NCI-H774 (cell line): ENCODE measurements at places on chromosomes 4 and X.

DNA sequence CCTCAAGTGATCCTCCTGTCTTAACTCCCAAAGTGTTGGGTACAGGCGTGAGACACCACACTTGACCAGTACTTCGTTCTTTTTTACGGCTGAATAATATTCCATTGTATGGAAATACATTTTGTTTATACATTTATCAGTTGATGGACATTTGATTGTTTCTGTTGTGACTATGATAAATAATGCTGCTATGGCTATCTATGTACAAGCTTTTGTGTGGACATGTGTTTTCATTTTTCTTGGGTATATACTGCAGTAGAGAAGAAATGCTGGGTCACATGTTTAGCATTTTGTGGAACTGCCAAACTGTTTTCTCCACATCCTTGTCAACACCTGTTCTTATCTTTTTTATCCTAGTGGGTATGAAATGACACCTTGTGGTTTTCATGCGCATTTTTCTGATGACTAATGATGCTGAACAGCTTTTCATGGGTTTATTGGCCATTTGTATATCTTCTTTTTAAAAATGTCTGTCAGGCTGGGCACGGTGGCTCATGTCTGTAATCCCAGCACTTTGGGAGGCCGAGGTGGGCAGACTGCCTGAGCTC, 37.3 kb downstream of the SAT1 start:
- DNase-seq = no peak

DNA sequence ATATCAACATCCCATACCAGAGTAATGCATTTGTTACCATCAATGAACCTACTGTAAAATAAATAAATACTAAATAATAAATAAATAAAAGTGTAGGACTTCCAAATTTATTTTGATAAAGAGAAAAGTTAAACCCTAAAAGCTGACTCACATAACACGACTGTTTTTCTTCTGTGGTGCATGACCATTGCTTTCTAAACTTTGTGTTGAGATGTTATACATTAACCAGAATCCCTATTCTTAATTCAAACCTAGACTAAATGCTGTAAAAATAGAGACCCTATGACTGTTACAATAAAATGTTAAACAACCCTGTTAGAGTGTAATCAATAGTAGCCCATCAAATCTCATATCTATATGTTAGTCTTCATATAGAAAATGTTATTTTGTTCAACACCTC, 20.9 kb upstream of the PRMT9 start:
- DNase-seq = no peak

- no peak for DNase-seq
Measured at GRCh38 chr4:14864365-14865030, 137.8 kb upstream of the CPEB2 start.

GRCh38 chrX:34770511-34770910, 113.4 kb upstream of the TMEM47 start:
- no peak for DNase-seq

DNA sequence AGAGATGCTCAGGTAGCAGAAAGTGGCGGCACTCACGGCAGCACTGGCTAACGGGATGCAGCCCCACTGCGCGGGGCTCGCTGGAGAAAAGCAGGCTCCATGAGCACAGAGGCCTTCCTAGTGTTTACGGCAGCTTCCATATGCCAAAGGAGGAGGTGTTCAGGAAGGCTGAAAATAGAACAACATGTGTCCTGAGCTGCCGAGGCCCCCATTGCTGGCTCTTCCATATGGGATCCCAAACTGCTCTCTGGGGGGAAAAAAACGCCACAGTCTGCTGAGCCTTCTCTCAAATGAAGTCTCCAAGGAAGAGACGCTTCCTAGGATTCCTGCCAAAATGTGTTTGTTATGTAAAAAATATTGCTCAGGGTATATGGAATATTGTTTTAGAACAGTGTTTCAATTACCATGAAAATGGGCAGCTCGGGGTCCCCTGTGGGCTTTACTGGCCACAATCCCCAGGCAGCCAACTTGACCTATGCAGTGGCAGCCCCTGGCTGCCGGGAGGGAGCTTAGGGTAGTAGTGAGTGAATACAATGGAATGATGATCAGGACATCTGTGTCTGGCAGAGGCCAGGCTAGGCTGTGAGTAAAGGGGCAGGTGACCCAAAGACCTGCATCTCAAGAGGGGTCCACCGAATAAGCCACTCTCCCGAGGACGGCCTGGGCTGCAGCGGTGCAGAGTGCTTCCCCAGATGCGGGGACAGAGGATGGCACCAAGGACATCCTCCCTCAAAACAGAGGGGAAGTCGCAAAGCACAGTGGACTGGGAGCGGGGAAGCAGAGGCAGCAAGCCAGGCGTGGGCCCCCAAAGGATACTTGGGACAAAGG, 170.1 kb downstream of the AFAP1 start:
- no peak for DNase-seq

GRCh38 chrX:22105971-22106370, 73.8 kb downstream of the PHEX start:
- DNase-seq = no peak

GRCh38 chr4:168360271-168360670, 41.7 kb upstream of the DDX60 start:
- no peak for DNase-seq

DNA sequence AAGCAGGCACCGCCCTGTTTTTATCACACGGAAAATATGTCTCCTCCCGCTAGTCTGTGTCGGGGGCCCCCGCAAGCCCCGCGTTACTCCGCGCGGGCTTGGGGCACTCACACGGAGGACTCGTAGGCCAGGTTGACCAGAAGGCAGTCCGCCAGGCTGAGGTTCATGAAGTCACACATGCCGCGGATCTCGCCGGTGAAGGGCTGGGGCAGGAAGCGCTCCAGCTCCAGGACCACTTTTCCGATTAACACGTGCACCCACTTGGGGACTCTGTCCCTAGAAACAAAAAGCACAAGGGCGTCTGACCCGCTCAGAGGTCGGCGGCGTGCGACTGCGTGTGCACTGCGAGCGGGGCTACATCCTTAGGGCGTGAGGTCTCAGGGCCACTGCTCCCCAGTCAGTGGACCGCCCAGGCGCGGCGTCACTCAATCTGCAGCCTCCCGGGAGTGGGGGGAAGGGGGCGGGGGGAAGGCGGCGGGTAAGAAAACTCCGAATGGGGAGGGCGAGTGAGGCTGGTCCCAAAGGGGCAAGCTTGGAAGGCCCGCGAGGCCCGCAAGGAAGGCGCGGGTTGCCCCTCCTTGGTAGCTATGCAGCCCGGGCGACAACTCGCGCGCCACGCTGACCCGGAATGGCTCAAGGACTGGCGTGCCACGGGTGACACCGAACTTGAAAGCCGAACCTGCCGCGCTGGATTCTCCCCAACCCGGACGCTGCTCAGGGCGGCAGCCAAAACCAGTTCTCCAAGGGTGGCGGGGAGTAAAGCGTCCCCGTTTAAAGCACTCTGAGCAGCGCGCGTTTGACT, 722 bp downstream of the NAAA start:
- peak; percentile 46 for DNase-seq

- DNase-seq = no peak
Measured at GRCh38 chr4:115562506-115562905, 449.1 kb upstream of the NDST4 start.

DNA sequence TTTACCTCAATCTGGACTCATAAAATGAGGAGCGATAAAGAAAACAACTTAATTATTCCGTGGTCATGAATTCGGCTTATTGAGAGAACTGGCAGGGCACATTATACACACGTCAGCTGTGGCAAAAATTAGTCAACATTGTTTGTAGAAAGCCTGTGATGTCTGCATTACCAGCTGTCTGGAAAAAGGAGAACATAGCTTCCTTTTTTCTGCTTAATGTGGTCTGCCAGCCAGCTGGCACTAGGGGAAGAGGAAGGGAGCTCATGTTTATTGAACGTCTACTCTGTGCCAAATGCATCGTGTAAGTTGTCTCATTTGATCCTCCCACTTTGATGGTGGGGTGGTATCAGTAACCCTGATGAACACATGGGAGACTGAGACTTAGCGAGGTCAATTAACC, 367.6 kb downstream of the ARHGAP24 start:
- no peak for DNase-seq

GRCh38 chr4:5019274-5019673, at the start of gene CYTL1:
Gene CYTL1 (minus strand): TSS chr4:5019458. CDS start chr4:5019445, 13 bp downstream.
- DNase-seq = no peak

DNA sequence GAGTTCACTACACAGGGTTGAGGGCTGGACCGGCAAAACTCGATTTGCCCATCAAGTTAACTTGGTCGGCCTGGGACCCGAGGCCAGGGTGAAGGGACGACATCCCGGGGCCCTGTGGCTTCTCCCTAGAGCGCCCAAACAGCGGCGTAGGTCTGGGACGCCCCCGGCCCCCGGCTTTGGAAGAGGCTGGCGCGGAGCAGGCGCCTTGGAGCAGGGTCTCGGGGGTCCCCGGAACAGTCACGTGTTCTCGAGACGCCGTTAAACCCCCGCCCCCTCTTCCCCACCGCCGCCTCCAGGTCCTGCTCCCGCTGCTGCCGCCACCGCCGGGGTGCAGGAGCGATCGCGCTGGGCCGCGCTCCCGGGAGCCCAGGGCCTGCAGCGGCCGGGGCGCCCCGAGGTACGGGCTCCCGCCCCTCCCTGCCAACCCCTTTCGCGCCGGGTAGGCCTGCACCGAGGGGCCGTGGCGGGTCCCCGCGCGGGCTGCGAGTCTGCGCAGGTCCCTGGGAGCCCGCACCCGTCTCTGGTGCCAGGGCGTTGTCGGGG, at the start of gene NPY5R:
NPY5R (plus strand) TSS at position 289 of the 543 bp plus-strand sequence. CDS start 6,382 bp downstream, outside the sequence.
- DNase-seq = no peak

- no peak for DNase-seq
Measured at GRCh38 chr4:10023806-10024205, 2.5 kb upstream of the SLC2A9 start.

- DNase-seq = no peak
Measured at GRCh38 chr4:176872461-176872860, 79.7 kb upstream of the VEGFC start.

GRCh38 chr4:11593576-11594116, 165.0 kb upstream of the HS3ST1 start:
- DNase-seq = peak; percentile 54

DNA sequence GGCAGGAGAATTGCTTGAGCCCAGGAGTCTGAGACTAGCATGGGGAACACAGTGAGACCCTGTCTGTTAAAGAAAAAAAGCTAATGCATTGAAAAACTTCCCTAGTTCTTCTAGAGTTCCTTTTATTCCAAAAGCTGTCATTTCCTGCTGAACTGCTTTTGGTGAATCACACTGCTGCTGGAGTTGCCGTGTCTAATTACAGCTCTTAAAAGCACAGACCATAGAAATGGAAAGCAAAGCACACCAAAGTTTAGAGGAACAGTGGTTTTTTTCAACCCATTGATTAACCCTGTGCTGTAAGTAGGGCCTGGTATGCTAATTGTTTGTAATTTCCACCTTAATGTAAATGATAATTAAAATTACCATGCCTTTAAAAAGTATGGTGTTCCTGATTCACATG, 52.4 kb downstream of the SEPTIN11 start:
- no peak for DNase-seq

DNA sequence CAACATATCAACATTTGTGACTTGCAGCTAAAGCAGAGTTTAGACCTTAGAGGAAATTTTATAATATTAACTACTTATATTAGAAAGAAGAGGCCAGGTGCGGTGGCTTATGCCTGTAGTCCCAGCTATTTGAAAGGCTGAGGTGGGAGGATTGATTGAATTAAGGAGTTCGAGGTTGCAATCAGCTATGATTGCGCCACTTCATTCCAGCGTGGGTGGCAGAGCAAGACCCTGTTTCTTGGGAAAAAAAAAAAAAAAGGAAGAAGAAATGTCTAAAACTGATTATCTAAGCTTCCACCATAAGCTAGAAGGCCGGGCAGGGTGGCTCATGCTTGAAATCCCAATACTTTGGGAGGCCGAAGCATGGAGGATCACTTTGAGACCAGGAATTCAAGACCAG, 42.0 kb upstream of the USP9X start:
- no peak for DNase-seq

GRCh38 chr4:10589321-10589720, 95.2 kb downstream of the CLNK start:
- no peak for DNase-seq

DNA sequence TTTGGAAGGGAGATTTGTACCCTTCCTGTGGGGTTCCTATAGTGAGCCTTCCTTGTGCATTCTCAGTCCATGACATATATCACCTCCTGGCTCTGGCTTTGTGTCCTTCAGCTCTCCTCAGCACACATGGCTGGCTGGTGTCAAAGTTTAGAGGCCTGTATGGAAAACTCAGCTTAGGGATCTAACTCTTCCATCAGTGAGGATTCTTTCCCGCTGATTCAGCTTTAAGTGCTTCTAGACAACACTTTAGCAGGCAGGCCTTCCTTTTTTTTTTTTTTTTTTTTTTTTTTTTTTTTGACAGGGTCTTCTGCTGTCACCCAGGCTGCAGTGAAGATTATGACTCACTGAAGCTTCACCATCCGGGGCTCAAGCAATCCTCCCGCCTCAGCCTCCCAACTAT, 84.2 kb downstream of the NPNT start:
- DNase-seq = no peak

GRCh38 chr4:124915073-124915472, 202.5 kb upstream of the ANKRD50 start:
- no peak for DNase-seq

DNA sequence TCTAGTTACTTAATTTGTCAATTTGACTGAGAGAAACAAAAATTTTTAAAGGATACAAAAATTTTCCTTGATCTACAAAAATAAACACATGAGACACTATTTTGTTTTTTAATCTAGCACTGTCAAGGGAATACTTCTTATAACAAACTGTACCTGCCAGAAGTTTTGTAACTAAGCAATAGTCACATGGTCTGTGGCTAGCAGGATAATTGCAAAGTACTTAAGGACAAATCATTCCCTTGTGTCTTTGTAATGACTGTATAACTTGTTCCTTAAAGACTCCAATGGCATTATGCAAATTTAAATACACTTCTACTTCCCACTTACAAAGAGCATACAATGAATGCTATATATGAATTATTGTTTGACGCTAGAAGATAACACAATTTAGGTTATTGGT, 25.1 kb upstream of the ANK2 start:
- DNase-seq = no peak

- DNase-seq = no peak
Measured at GRCh38 chr4:2964706-2965258, 1.4 kb downstream of the GRK4 start.

- DNase-seq = no peak
Measured at GRCh38 chr4:130568746-130569145, 1472.8 kb downstream of the C4orf33 start.
